PC-9 (cell line): ENCODE measurements at places on chromosomes 2 and 18. TPM values are rescaled to one million over a fixed set of nuclear protein-coding genes. Genes with fewer than 3 reads are reported as not detected.

The SLC16A14 gene
- 0.57 and 1.4 TPM in 2 replicates for total RNA-seq

The CCDC102B gene
- 1.9 and 2.3 TPM in 2 replicates for total RNA-seq

The HMSD gene
- not detected in 2 replicates for total RNA-seq

The C2orf78 gene
- not detected in 2 replicates for total RNA-seq

The REG3G gene
- total RNA-seq = not detected in 2 replicates

The TMEM247 gene
- not detected in 2 replicates for total RNA-seq

The POTEJ gene
- not detected in 2 replicates for total RNA-seq

The TLX2 gene
- 3.1 and 3.8 TPM in 2 replicates for total RNA-seq

The SLC9A4 gene
- total RNA-seq = 0.85 and 1.1 TPM in 2 replicates

The CDH7 gene
- not detected in 2 replicates for total RNA-seq

The ZSWIM2 gene
- not detected in 2 replicates for total RNA-seq

The ITPRID2 gene
- 368 and 419 TPM in 2 replicates for total RNA-seq

DNA sequence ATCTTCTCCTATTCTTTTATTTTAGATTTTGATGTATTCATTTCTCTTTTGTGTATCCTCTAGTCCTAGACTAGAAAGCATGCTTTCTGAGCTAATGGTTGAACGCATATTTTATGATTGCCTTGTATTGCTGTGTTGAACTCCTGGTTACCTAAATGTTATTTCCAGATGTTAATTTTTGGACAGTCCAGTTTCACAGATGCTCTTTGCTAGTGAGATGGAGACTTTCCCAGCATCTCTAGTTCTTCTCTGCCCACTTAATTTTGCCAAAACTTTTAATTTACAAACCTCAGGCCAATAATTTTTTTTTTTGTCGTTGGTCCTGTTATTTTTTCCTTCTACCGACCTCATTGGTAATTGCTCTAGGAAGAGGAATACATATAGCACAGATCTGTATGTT is 153.2 kb downstream of the HAUS1 start:
- no peak for DNase-seq

GRCh38 chr18:41771973-41772372 is 183.1 kb upstream of the PIK3C3 start:
- DNase-seq = no peak

GRCh38 chr2:232971744-232972143 is 41.3 kb downstream of the NGEF start:
- no peak for DNase-seq

DNA sequence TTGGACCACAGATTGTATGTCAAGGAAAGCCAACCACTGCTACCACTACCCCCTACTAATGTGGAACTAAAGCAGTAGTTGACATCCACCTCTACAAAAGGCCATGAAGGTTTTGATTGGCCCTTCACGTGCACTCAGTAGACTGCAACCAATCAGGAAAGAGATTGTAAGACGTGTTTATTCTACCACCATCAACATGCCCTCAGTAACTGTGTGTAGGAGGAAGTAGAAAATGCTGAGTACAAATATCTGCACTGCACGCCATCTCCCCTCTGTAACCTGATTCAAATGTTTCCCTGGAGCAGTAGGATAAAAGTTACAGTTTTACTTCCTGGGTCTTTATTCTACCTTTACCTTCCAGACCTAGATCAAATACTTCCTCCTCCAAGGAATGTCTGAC is 2.9 kb upstream of the CASP10 start:
- peak; percentile 50 for DNase-seq

GRCh38 chr18:33660696-33661310 is 82.8 kb downstream of the ASXL3 start:
- no peak for DNase-seq

- DNase-seq = no peak
Observed at GRCh38 chr2:125086313-125087184, 1061.5 kb downstream of the CNTNAP5 start.

DNA sequence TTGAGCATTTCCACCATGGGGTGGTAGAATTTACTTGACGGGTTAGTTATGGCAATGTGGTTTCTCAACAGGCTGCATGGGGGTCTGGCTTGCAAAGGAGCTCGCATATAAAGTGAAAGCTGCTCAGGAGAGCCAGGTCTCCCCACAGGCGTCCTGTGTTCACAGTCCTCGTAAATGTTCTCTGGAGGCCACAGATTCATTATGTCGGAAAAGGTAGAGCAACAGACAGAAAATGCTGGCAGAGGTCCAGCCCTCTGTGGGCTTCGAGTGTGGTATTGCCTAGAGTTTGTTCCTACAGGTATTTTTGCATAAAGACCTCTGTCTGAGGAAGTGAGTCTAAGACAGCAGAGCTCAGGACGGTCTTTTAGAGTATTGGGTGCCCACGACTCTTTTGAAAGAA is 96.4 kb downstream of the CDCA7 start:
- DNase-seq = no peak

- peak; percentile 94 for DNase-seq
Observed at GRCh38 chr2:95034221-95034620, 8.7 kb downstream of the MAL start.

- no peak for DNase-seq
Observed at GRCh38 chr18:62942578-62942977, 227.2 kb downstream of the PHLPP1 start.

DNA sequence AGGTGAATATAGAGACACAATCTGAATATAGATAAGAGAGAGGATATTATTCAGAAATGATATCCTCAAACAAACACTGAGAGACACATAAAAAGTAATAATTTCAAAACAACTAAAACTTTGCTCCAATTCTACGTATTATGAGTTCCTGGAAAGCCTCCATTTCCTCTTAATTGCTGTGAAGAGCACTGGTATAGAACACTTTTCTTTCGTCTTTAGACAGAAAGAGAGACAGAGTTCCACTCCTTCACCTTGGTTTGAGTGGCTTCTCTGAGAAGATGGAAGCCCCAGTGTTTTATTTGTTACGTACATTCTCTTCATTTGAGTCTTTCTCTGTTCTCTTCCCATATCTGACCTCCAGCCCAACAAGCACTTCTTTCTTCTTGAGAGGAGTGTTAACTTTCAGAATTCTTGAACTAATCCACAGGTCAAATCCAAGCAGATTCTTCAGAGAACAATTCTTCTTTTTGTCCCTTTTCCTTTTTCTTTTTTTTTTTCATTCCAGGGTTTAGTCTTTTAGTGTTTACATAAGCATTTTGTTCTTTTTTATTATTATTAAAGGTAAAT is 6.4 kb upstream of the PIK3C3 start:
- no peak for DNase-seq

DNA sequence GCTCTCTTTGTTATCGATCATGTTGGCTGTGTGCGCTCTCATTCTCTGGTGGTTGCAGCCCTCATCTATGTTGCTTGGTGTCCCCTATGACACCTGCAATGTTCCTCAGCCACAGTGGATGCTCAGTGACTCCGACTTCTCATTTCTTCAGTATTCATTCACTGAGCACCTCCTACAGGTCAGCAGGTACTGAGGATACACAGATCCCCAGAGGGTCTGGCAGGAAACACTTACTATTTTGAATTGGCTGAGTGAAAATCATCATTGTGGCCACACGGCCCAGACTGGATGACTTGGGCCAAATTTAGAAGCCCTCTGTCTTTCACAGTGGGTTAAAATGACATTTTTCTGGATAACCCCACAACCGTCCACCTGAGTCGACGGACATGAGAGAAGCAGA is 32.1 kb downstream of the EN1 start:
- DNase-seq = no peak

GRCh38 chr2:159573846-159574606 is 42.3 kb downstream of the BAZ2B start:
- DNase-seq = no peak

DNA sequence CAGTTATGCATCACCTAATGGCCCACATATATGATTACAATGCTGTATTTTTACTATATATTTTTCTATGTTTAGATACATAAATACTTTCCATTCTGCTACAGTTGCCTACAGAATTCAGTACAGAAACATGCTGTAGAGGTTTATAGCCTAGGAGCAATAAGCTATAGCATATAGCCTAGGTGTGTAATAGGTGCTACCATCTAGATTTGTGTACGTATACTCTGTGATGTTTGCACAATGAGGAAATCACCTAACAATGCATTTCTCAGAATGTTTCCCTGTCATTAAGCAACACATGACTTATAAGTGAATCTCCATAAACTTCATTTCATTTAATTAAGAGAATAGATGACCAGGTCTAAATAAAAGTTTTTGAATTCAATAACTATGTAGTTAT is 43.5 kb downstream of the SLC38A11 start:
- no peak for DNase-seq

DNA sequence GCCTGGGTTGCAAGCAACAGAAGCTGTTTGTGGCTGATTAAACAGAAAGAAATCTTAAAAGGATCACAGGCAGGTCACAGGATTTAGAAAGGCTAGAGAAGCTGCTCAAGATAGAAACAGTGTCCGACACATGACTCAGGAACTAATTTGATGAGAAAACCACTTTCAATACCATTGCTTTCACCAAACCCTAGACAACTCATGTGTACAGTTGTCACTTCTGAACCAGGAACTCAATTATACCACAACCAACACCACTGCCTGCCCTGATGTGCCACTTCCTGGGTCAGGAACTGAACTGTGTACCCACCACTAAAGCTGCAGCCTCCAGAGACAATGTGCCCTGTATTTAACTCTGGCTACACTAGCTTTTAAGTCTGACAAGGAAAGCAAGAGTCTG is 56.0 kb downstream of the TMEM247 start:
- DNase-seq = no peak

- DNase-seq = peak; percentile 70
Observed at GRCh38 chr2:69138793-69139459, 125.9 kb downstream of the ANTXR1 start.

DNA sequence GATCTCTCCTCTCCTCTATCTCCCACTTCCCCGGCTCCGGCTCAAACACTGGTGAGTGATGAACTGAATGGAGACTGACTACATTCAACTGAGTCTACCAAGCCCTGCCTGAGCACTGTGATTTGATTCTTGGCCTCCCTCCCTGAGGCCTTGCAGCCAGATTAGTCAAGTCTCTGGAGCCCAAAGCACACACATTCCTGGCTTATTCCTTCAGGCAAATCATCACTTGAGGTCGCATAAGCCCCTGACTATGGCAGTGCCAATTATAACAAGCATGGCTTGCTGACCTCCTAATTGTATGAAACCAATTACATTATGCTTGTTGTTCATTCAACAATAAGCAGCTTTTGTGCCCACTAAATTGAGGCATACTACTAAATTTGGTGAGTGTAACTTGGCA is 34.6 kb downstream of the EFEMP1 start:
- no peak for DNase-seq

DNA sequence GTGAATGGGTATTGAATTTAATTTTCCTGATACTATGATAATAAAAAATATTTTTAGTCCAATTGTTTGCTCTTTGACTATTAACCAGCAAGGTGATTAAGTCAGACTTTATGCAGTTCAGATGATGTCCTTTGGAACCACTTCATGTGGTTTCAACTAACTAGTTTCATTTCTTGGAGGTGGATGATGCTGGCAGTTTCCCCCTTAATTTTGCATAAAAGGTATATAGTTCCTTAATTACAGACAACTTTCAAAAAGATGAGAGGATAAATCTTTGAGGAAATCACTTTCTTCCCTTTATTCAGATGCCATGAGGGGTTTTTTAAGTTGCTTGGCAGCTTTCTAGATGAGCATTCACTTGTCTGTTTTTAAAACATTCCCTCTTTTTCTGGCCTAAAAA is 223.1 kb downstream of the PHLPP1 start:
- no peak for DNase-seq

DNA sequence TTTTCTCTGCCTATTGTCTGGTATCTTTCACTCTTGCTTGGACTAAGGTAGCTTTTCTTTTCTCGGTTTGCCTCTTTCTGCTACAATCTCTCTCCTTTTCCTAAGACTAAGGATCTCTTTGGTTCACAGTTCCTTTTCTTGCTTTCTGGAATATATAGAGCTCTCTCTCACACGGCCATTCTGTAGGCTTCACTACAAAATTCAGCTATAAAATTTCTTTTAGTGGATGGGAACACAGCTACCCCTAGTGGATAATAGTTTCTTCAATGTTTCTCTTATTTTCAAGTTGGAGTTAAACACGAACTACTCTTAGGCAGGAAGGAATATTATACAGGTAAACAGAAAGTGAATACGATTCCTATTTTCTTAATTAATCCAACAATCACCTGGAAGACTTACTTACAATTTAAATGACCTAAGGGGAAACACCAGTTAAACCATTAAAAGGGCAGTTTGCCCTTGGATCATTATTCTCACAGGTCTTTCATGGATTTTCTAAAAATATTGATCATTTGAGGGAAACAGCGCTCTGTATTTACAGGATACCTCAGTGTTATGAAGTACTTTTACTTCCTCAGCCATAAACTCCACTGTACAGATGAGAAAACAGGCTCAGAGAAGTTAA is 140.5 kb downstream of the LRP2 start:
- DNase-seq = no peak

GRCh38 chr2:188345020-188345419 is 53.3 kb downstream of the GULP1 start:
- DNase-seq = no peak

DNA sequence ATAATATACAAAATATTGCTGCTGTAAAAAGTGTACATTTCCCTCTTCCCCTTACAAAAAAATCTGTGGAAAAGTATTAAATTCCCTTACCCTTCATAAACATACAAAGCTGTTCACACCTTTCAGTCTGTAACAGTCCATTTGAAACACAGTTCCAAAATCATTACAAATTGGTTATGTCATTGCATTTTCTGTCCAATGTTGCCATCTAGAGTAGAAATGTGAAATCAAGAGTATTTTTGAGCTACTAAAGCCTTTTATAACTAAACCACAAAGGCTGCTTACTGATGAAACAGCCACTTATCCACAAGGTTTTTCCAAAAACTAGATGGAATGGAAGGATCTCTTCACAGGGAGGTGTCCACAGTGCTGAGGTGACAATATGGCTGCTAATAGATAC is 72.5 kb downstream of the SS18 start:
- DNase-seq = no peak

GRCh38 chr2:171253900-171254650 is 93.4 kb upstream of the TLK1 start:
- no peak for DNase-seq

DNA sequence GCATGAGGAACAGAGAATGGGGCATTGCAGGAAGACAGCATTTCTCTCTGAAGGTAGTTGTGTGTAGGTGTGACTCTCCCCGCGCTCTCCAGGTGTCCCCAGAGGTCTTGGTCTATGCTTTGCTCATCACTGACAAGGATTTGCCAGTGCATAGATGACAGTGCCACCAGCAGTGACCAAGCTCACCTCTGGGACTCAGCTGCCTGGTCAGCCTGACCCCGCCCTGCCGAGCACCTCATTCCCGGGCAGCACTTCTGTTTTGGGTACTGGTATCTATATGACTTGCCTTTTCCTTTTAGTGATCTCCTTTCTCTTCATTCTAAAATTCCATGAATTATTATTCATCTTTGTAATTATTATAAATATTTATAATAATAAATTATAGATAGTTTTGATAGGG is 59.1 kb downstream of the GBX2 start:
- no peak for DNase-seq

GRCh38 chr2:120543899-120544298 is 191.8 kb upstream of the GLI2 start:
- DNase-seq = no peak
